ENCODE measurements at places on chromosomes 4 and X.

GRCh38 chr4:2793586-2794485, 951 bp downstream of the SH3BP2 start:
- DNase-seq = no peak

DNA sequence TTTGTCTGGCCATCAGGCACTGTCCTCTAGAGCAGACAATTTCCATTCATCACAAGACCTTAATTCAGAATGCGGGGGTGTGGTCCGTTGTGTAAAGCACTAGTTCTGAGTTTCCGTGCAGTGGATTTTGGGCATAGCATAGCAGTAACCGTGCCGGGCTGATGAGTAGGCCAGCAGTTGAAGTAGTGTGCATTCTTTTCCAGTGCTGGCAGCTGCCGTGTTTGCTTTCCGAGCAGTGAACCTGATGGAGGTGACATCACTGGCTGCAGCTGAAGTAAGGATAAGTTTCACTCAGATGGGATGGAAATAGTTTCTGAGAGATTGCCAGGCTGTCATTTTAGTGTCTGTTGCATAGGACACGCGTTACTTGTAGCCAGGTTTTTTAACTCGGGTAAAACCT, 107.0 kb upstream of the STIM2 start:
- DNase-seq = no peak

DNA sequence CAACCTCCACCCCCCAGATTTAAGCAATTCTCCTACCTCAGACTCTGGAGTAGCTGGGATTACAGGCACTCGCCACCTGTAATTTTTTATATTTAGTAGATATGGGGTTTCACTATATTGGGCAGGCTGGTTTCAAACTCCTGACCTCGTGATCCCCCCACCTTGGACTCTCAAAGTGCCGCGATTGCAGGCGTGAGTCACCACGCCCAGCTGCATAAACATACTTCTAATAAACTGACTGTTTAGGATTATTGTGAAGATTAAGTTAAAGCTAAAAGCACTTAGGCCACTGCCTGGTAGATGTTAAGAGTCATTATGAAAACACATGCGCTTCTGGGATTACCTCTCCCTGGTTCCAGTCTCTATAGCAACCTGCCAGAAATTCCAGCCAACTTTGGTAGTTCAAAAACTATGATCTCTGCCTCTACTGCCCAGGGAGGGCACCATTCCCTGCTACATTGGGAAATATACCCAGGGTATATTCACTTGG, 30.2 kb upstream of the GRIA3 start:
- no peak for DNase-seq

DNA sequence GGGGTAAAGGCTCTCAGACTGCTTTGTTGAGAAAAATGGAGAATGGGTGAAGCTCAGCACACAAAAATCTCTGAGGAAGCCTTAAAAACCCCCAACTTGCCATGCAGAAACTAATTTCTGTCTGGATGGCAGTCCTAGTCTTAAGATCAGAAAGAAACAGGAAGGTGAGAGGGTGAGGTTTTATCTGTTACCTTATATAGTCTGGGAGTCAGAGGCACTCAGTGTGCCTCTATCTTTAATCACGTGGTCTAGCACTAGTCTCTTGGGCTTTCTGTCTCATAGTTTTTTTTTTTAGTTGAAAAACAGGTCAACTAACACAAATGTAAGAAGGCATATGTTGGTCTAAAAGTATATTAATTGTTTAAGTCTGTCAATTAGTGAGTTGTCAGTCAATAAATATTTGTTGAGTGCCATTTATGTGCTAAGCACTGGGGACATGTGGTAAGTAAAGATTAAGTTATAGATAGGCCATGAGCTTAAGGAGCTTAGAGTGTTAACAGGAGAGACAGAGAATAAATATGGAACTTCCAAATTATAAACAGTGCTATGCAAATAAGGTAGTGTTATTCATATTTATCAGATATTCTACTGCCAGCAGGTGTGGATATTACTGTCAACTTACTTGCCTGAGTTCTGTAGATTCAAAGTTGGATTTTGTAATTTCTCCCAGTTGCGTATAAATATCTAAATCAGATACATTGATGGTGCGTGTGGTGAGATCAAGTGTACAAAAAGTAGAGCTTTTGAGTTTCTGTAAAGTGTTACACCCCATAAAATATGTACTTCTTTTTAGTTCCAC, 7.0 kb downstream of the CYBB start:
- no peak for DNase-seq

DNA sequence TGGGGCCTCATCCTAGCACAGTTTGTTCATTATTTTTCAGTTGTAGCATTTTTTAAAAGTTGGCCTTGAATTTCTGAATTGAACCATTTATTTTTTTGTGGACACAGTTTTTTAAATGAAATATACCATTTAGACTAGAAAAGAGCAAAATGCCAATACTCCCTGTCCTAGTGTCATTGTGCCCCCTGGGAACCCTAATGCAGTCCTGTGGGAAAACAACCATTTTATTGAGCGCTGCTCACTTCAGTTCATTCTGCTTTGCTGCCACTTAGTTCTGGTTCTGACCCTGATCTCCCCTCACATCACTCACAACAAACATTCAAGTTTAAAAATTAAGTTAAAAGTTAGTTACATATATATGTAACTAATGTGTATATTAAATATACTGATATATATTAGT, 5.4 kb downstream of the NFKB1 start:
- DNase-seq = no peak

DNA sequence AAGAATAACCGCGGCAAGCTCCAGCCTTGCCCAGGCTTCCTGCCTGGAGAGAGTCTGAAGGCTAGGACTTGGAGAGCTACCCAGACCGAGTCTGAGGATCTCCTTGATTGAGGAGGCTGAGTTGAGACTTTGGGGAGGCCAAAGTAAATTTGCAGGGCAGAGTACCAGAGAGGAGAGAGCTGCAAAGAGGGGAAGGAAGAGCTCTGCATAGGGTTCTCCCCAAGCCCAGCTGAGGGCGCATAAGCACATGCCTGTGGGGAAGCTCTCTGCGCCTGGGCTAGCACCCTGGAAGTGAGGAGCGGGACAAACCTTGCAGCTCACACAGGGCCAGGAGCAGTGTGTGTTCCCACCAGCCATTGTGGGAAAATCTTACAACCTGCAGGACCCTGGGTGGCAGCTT, 56.1 kb downstream of the FAM193A start:
- DNase-seq = no peak

DNA sequence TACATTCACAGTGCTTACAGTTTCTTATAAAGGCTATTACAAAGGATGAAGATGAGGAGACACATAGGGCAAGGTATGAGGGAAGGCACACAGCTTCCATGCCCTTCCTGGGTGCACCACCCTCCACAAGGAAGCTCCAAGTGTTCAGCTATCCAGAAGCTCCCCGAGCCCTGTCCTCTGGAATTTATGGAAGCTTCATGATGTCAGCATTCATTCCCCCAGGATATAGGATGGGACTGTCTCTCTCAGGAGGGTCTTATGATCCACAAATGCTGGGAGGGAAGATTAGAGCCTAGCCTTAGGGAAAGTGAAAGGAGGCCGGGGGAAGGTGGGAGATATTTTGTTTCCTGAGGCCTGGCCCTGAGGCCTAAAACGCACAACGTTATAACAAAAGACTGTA, 236.0 kb downstream of the ANK2 start:
- no peak for DNase-seq

- no peak for DNase-seq
These were observed 26.8 kb downstream of the SYNPO2 start for GRCh38 chr4:118915468-118915867.

GRCh38 chr4:174592256-174592984, 70.1 kb upstream of the HPGD start:
- DNase-seq = no peak

GRCh38 chr4:71217688-71218087, 121.1 kb upstream of the SLC4A4 start:
- DNase-seq = no peak
